ENCODE measurements at places on chromosomes 16 and 17.

DNA sequence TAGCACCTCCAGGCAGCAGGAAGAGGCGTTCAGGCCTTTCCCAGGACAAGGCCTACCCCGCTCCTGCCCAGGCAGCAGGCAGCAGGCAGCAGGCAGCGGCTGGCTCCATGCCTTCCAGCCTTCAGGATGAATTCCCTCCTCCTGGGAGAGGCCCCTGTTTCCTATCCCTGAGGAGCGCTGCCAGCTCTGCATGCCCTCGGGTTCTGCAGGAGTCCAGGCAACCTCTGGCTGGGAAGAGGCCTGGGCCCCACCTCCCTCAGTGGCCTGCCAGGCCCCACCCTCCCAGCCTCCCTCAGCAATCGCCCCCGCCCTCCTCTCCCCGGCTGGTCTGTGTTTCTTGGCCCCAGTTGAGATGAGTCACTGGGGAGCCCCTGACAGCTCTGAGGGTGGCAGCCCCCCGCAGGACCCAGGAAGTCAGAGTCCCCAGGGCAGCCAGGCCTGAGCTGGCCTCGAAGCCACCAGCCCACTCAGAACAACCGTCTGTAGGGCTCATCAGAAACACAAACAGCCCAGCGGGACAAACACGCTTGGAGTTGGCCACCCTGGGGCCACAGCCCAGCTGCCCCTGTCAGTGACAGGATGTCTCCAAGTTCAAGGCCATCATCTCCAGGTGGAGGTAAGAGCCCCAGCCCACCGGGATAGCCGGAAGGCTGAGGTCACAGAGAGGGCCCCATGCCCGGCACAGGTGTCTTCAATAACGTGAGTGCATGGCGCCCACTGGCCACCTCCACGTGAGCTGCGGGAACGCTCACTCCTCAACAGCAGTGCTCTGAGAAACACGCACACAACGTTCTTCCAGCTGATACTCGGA, 39.5 kb upstream of the CIBAR2 start:
- peak; percentile 9 for DNase-seq

GRCh38 chr17:80673152-80673920, 128.7 kb downstream of the RPTOR start:
- no peak for DNase-seq

- DNase-seq: no peak
Observed at GRCh38 chr17:79897243-79898063, 58.2 kb upstream of the CBX4 start.

- DNase-seq: peak; percentile 51
Observed at GRCh38 chr16:15907863-15908478, 19.6 kb upstream of the CEP20 start.

DNA sequence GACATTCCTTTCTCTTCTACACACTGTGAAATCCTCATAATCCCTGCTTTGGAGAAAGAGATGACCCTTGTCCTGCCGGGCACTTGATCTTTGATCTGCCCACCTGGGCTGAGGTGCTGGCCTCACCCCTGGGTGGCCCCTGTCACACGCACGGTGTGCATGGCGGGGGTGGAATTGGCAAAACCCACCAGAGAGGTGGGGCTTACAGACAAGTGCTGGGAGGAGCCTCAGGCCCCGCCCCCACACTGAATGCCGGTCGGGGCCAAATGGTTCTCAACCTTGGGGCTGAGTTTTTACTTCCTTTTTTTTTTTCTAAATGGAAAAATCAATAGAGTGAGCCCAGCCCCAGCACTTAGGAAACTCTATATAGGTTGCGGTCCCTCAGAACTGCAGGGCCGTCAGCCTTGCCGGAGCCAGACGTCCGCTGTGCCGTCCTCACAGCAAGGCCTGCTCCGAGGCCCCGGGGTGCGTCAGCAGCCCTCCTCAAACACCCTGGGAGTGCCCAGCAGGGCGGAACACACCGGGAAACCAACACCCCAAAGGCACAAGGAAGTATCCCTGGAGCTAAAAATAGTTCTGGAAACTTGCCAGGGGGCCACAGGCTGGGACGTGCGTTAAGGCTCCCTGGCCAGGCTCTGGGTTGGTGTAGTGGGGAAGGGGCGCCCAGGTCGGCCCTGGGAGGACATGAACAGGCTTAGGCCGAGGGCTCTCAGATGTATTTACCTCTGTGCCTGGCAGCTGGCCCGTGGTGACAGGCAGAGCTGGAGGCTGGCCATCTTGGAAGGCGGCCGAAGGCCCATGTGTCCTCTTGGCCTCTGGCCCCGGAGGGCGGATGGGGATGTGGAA, 11.0 kb downstream of the GPRC5C start:
- no peak for DNase-seq

GRCh38 chr17:48605991-48606891, 1.5 kb upstream of the HOXB6 start:
- DNase-seq: no peak

Measured in erythroblast (primary cell).